ENCODE measurements at places on chromosomes 3 and 15.

DNA sequence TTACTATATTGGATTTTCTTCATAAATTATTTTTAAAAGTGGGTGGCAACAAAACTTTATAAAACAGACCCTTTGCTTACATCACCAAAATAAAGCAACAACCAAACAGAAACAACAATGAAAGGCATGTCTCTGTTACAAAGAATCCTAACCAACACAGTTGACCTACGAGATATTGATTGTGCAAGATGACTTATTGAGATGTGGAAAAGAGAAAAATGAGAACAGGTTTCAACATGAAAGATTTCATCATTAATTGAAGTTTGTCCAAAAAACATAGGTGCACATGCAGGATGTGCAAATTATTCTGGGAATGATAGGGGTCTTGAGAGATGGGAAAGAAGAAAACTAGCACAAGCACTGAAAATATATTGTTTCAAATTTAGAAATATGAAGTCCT, 9.0 kb downstream of the GMNC start:
- DNase-seq, result no peak

- no peak for DNase-seq
Measured at GRCh38 chr3:188974856-188975599, 196.7 kb upstream of the TPRG1 start.

GRCh38 chr3:175399156-175399840, 540.2 kb downstream of the NAALADL2 start:
- DNase-seq, result no peak

- no peak for DNase-seq
Measured at GRCh38 chr3:141341536-141341935, 26.8 kb upstream of the ZBTB38 start.

- DNase-seq, result no peak
Measured at GRCh38 chr3:100076731-100077529, 37.4 kb downstream of the FILIP1L start.

- no peak for DNase-seq
Measured at GRCh38 chr3:187265461-187265955, 26.0 kb downstream of the MASP1 start.

GRCh38 chr3:69368129-69368741, 17.7 kb downstream of the FRMD4B start:
- no peak for DNase-seq

DNA sequence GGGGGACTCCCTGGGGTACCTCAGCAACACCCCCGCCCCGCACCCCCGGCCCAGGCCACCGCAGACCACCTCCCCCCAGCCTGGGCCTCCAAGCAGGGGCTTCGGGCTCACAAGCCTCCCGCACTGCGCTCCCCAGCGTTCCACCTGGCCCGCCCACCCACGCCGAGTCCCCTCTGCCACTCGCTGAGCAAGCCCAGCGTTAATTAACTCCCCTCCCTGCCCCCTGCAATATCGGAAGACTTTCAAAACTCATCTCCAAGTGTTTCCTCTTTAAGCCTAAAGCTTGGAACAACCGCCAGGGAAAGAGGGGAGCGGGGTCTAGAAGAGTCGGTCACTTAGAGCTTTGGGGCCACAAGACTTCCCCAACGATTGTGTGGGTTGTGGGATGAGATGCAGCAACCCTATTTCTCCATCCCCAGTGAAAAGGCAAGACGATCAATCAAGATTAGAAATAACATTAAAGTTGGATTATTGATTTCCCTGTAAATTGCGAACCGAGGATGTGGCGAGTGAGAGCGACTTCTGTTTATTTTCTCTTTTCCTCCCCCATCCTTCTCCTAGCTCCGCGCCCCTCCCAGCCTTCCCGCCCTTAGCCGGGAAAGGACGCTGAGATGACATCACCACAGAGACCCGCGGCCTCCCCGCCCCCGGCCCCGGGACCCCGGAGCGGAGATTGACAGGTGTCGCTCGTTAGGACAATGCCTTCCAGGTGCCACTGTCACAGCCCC, 30.2 kb downstream of the NR2F2 start:
- no peak for DNase-seq

DNA sequence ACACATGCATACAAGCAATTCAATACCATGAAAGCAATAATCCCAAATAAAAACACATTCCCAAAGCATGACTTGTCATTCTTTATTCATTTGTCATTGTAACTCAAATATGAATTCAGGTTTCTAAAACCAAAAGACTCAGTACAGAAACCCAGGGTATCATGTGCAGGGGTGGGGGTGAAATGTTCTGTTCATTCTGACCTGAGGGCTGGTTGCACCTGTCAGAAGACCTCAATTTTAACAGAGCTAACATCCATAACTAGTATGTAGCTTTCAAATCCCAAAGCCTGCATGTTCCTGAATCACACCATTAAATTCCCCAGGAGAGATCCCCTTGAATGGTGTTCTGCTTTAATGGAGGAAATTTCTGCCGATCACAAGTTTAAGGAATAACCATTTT, 738.7 kb downstream of the MCTP2 start:
- no peak for DNase-seq

DNA sequence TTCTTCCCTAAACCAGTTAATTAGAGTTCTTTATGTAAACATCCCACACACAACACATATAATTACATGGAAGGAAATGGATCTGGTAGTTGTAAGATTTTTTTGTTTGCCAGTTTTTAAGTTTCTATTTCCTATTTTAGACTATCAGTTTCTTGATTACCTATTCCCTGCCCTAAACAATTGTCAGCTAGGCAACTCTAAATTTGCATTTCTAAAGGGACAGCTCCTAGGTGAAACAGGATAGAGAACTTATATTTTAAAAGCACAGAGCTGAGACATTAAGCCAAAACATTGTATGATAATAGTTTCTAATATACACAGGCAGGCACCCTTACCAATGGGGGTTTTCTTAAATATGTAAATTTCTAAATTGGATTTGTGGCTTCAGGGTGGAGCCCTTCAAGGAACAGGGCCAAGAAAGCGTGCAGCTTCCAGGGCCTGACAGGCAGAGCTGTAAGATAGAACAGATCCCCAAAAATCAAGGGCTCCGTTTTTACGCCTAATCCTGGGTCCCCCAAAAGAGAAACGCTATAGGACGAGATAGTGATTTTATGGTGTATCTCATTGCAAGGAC, 8.9 kb downstream of the LEKR1 start:
- no peak for DNase-seq

DNA sequence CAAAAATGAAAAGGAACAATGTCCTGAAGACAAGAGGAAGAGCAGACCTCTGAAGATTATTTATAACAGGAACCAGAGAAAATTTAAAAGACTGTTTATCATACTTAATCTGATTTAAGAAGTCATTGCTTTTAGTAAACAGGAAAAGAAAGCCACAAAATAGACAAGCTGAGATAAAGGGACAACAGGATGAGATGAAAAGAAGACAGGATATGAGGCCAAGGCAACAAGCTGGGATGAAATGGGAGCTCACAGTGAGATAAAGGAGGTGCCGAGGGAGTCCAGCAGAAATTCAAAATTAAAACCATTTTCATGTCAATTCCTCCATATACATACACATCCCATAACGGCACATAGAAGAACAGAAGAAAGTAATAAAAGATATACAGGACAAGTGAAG, 277.0 kb downstream of the RBMS3 start:
- no peak for DNase-seq

DNA sequence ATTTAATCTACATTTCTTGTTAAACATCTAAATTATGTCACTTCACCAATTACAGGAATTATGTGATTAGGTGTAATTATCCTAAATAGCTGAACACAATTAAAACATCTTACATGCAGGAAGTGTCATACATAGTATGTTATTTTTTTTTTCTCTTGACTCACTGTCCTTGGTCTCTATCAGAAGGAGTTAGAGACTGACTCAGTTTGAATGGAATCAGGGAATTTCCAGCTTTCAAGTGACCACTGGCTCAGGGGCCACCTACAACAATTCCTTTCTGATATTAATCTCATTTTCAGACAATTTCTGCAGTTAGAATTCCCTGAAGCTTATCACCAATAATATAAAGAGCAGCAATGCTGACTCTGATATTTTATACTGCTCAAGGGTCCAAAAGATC, 400.7 kb downstream of the ROBO1 start:
- peak; percentile 31 for DNase-seq

DNA sequence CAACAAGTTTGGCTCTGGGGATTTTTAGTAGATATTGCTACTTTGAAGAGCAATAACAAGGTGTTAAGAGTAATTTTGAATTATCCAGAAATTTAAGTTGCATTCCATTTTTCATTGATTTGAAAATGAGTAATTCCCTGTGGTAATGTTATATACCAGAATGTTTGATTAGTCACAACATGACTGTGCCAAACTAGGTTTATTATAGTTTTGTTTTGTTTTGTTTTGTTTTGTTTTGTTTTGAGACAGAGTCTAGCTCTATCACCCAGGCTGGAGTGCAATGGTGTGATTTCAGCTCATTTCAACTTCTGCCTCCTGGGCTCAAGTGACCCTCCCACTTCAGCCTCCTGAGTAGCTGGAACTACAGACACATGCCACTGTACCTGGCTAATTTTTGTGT, 40.7 kb downstream of the CNOT10 start:
- DNase-seq, result no peak

DNA sequence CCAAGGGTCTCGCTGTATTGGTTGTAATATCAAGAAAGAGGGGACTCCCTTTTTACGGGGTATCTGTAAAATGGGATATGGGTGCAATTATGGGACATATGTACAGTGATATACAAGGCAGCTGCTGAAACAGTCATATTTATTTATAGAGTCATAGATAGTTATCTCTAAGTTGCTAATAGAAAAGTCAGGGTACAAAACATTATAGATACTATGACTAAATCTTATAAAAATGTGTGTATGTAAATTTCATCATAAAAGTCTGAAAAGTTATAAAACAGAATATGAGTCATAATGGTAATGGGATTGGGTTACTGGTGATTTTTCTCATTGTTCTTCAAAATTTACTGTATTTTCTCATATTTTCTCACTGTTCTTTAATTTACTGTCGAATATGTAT, 344.9 kb upstream of the SLCO3A1 start:
- no peak for DNase-seq

GRCh38 chr3:64063207-64063982, 40.1 kb upstream of the PSMD6 start:
- DNase-seq, result no peak

GRCh38 chr3:15266510-15267376, 60.7 kb downstream of the CAPN7 start:
- no peak for DNase-seq

DNA sequence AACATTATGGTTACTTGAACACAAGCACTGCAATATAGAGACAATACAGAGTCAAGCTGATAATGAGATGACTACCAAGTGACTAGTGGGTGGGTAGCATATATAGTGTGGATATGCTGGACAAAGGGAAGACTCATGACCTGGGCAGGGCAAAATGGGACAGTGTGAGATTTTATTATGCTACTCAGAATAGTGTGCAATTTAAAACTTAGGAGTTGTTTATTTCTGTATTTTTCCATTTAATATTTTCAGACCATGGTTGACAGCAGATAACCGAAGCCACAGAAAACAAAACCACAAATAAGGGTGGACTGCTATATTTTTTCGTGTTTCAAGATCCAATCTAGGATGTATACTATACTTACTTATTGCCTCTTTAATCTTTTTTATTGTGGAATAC, 19.6 kb downstream of the GALK2 start:
- no peak for DNase-seq

DNA sequence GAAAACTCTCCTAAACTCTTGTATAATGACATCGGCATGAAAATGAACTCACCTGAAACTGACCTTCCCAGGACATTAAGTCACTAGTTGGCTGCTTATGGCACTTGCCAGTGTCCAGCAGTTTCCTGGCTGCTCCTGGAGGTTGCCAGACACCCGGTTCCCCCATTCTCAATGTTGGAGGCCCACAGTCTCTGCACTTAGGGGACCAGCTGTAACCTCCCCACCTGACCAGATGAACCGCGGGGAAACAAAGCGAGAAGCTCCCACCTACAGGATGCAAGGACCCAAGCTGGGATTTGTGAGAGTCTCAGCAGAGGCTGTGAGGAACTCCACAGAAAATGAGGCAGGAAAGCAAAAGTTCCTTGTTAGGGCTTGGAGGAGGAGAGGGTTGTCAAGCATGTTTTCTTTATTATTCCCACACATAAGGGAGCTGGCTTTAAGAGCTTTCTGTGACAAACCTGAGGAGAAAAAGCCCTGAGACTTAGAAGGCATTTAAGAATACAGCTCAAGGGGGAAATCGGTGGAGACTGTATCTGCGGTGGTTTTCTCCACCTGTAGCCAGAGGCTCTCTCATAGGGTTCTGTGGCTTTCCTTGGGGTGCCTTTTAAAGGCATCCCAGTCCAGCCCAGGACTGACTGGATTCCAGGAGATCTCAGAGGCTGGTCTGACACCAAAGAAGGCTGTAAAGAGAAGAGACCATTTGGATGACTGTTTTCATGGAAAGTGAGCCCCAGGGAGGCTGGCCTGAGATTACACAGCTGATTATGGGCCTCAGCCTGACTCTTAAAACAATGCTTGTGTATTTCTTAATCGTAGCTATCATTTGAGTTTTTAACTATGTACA, 4.6 kb downstream of the TPM1 start:
- peak; percentile 41 for DNase-seq

GRCh38 chr3:112789787-112790186, 56.9 kb downstream of the CD200R1L start:
- DNase-seq, result no peak

- no peak for DNase-seq
Measured at GRCh38 chr3:22013641-22014040, 262.6 kb upstream of the ZNF385D start.

DNA sequence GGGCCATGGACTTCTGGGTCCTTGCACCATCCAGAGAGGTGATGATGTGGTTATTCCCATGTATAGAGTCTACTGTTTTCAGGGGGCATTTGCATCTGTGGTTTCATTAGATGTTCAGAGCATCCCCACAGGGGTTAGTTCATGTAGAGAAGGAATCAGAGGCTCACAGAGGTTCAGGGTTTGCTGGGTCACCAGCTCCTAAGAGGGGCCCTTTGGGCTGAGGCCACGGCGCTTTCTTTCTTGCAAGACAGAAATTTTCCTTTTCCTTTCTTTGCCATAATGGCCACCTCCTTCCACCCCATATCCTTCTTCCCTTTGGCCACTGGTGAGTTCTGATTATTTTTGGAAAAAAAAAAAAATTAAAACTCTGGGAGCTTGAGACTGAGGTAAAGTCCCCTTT, 62.3 kb downstream of the APBA2 start:
- no peak for DNase-seq

GRCh38 chr3:80734483-80734882, 966.7 kb upstream of the ROBO1 start:
- DNase-seq, result no peak

DNA sequence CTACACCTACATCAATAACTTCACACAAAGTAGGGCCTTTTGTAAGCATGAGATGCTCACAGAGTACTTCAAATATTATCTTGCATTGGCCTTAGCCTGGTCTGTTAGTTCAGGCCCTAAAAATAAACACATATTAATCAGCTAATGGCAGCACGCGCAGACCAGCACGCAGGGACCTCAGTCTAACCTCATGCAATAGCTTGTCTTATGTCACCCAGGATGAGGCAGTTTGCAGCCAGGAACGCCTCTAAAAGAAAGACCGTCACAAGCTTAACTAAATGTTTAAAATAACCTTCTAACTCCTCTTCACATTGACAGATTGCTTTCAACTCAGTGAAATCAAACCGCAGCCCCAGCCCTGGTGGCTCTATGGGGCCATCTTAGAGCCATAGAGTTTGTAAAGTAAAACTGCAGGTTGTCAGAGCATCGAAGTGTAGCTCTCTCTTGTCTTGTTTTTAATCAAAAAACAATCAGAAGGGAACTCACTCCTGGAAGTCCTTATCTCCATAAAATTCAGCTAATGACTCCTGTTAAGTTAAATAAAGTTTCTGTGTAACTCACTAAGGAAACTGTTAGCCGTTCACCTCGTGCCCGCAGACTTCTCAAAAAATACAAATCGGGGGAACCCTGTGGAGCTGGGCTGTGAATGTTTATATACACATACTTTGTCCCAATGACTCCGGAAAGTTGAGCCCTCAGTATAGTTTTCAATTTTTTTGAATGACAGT, 212.6 kb downstream of the CDIN1 start:
- DNase-seq, result no peak

All from ACHN (cell line).